ENCODE measurements at places on chromosomes 5 and 9.

- no peak for DNase-seq
Measured at GRCh38 chr5:137233726-137234125, 265.4 kb downstream of the SPOCK1 start.

- no peak for DNase-seq
Measured at GRCh38 chr9:14030375-14031059, 283.4 kb downstream of the NFIB start.

DNA sequence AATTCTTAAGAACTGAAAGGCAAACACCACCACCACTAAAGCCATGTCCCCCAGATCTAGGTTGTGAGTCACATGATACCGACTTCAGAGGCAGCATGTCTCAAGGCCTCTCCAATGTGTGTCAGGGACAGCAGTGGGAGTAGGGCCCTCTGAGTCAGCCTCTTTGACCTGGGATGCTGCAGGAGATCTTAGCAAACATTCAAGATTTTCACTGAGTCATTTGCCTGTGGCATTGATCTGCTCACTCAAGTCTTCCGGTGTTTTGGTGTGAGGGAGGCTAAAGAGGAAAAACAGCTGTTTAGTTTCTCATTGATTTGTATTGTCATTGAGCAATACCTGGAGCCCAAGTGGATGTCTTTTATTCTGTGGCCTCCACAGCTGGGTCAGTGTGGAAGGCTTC, 36.1 kb downstream of the TMC1 start:
- DNase-seq, result peak; percentile 66

- no peak for DNase-seq
Measured at GRCh38 chr5:83162601-83163000, 85.3 kb downstream of the XRCC4 start.

- DNase-seq, result no peak
Measured at GRCh38 chr9:107110153-107110552, 172.9 kb upstream of the RAD23B start.

- DNase-seq, result no peak
Measured at GRCh38 chr9:20989923-20990341, 41.5 kb downstream of the HACD4 start.

GRCh38 chr5:177146891-177147638, 13.5 kb downstream of the NSD1 start:
- DNase-seq, result no peak

DNA sequence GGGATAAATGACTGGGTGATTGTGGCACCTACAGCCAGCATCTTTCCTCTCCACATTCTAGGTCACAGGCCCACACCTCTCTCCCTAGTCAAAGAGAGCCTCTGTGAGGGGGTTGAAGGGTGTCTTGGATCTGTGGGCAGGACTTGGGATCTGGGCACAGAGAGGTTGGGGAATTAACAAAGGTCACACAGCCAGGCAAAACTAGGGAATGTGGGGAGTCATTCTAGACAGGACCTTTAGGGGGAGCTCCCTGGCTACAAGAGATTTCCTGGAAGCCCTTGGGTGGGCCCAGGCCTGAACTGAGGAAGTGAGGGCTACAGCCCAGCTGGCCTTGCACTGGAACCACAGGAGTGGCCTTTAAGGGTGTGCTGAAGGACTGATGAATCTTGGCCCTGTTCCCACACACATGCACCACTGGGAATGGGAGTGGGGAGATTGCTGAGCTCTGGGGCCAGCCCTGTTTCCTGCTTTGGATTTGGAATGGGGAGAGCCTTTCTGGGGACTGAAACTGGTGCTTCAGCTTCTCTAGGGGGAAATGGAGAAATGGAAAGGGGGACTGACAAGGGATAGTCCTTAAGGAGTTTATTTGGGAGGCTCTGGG, 12.4 kb upstream of the CXXC5 start:
- DNase-seq, result peak; percentile 34

GRCh38 chr5:11602298-11602697, 301.9 kb downstream of the CTNND2 start:
- DNase-seq, result no peak

GRCh38 chr9:29514336-29514735, 1941.1 kb upstream of the C9orf72 start:
- no peak for DNase-seq

DNA sequence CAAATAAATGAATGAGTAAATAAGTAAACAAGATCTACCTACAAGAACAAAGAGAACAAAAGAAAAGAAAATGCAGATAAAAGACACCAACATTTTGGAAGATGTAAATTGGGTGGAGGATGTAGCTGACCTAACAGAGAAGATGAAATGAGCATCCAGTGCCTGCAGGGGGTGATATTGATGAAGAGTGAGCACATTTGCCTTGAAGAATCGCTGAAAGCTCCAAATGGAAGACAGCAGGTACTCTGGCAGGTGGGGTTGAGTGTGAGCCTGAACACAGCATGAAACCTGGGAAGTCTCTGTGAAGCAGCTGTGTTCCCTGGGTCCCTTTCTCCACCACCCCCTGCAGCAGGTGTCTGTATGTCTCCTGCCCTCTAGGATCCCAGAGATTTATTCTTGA, 125.6 kb downstream of the NXNL2 start:
- DNase-seq, result no peak

DNA sequence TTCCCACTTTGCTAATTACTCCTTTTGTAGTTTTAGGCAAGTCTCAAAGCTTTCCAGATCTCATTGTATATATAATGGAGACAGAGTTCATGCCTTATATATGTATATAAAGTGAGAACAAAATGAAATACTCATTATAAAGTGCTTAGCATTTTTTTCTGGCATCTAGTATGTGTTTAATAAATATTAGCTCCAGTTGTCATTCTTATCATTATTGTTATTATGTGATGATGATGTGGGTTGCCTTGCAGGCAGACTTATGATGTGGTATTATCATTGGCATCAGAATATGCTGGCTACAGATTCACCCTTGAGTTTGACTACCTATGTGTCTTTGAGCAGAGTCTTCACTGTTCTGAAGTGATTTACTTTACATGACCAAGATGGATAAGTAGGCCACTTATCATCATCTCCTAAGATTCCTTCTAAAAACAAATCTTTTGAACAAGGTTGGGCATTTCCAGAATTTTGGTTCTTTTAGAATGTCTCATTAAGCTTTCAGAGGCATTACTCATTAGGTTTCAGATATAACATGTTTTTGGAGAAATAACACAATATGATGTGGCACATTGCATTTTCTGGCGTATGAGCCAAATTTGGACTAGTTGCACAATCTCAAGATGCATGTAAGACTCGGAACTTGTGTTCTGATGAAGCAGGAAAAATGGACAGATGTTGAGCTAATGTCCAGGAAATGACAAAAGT, 145.6 kb upstream of the TNC start:
- no peak for DNase-seq

DNA sequence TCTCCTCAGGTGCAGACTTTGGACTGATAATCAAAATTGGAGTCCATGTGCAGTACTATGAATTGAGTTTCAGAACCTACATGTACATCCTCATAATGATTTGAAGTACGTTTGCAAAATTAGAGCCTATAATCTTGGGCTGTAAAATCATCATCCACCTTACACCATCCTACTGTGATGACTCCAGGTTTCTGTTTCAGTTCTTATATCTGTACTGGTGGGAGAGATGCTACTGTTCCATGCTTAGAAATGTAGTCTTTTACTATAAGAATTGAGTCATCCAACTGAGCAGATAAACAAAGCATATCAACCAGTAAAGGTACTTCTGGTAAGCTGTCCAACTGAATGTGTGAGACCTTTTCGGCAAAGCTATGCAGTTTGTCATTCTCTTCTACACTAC, 586.3 kb upstream of the FAM174A start:
- DNase-seq, result no peak
